Caki2 (cell line): ENCODE measurements at places on chromosomes 13 and 19.

- DNase-seq: no peak
Observed at GRCh38 chr13:110300090-110300815, 6.7 kb downstream of the COL4A1 start.

DNA sequence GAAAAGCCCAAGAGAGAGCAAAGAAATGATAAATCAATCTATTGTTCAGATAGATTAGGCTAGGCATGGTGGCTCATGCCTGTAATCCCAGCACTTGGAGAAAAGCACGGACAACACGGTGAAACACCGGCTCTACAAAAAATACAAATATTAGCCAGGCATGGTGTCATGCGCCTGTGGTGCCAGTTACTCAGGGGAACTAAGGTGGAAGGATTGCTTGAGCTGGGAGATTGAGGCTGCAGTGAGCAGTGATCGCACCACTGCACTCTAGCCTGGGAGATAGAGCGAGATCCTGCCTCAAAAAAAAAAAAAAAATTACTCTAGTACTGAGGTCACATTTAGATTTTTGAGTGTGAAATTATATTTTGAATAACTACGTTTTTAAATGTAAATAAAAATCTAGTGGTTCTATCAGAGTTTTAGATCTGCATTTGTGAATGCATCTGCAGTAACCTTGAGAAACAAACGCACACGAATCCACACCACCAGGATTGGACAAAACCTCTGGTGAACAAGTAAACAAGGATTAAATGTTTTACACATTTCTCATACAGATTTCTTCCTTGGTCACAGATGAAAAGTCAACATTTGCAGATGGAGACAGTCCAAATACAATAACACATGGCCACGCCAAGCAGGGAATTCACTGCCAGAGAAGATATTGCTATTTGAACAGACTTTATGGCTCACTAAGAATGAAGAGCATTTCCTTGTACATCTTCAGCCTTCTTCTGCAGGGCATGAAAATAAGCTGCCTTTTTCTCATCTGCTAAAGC, 917.6 kb downstream of the PCDH9 start:
- peak; percentile 76 for DNase-seq

DNA sequence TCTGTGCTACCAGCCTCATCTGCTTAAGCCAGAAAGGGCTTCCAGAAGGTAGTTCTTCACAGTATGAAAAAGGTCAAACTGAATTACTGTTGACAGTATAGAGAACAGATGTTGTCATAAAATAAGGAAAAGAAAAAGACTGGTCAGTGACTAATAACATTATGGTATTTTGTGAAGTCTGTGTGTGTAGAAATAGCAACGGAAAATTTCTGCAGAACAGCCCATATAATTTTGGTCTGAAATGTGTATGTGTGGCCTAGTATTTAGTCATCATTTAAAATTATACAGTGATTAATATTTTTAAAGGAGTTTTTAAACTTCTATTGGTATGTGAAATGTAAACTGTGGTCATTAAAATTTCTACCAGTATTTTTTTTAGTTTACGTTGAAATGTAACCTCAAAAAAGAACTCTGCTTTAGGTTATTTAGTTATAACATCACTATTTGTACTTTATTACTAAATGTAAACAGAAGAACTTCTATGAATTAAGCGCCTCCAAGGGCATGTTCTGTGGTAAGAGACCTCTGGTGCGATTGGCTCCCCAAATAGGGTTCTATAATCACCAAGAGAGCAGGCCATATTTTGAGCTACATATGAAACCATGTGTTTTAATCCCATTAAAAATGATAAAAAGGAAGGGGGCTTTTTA, 3.3 kb upstream of the GPR183 start:
- no peak for DNase-seq

- peak; percentile 32 for DNase-seq
Observed at GRCh38 chr19:29942404-29943261, 594 bp downstream of the URI1 start.

GRCh38 chr19:35995048-35995993, at the start of gene SDHAF1:
TSS of gene SDHAF1 (plus strand) at chr19:35995188. CDS start at chr19:35995275, 87 bp downstream.
- peak; percentile 93 for DNase-seq

GRCh38 chr13:105816994-105817393, 718.5 kb downstream of the EFNB2 start:
- peak; percentile 73 for DNase-seq
